ENCODE measurements at places on chromosomes 1 and 21.

GRCh38 chr1:202967684-202968281 lies 726 bp upstream of the CYB5R1 start:
- no peak for DNase-seq

- DNase-seq: no peak
These were observed 11.9 kb downstream of the TRIM11 start for GRCh38 chr1:228394571-228395394.

DNA sequence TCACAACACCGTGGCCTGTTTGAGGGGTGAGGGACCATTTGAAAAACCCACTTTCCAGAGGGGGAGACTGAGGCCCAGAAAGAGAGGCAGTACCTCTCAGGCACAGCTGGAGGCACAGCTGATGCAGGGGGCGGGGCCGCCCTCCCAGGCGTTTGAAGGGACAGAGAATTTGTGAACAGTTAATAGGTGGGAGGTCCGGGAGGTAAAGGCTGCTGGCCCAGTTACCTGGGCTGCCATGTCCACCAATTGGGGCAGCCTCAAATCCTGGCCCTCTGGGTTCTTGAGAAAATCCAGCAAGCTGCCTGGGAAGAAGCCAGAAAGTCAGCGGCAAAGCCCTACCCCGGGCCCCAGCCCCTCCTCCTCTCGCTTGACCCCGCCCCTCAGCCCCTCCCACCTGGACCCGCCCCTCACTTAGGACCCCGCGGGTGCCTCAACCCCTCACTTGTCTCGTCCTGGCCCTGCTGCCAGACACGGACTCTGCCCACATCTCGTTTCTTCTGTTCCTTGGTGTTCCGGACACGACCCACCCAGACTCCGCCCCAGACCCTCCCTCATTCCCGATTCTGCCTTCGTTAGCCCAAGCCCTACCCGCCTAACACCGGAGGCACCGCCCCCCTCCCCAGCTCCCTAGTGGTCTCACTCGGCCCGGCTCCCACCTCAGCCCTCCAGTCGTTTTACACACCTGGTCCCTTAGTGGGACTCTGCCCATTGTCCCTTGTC lies 10.8 kb upstream of the AHDC1 start:
- DNase-seq: no peak

GRCh38 chr1:92989253-92989652 lies 28.0 kb upstream of the DIPK1A start:
- DNase-seq: no peak

DNA sequence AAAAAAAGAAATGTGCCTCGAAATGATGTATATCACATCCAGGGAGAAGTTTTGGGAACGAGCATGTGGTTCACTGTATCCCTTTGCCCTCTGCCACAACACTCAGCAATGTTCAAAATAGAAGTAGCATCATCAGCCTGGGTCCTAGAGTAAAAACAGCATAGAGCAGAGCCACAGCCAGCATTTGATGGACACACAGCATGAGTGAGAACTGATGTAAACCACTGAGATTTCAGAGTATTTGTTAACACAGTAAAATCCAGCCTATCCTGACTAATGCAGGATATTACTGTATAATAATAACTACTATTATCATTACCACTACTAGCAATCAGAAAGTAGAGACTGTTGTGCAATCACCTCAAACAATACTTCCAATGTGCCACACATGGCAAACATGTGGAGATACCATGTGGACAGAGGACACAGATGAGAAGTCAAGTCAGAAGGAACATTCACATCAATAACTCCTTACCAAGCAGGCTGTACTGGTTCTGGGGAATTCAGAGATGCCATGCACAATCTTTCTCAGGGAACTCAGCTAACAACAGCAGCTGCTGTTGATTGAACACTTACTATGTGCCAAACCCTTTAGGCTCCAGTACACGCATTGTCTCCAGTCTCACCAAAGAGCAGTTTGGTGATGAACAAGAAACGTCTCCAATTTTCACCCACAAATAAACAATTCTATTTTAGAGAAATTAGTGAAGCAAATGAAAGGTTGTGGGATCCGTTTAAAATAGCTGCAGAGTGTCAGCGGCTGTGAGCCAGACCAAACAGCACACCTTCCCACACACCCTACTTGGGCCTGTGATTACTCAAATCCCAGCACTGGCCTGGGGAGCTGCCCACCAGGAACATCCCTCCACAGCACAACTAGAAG lies 16.6 kb upstream of the GFI1 start:
- DNase-seq: no peak

DNA sequence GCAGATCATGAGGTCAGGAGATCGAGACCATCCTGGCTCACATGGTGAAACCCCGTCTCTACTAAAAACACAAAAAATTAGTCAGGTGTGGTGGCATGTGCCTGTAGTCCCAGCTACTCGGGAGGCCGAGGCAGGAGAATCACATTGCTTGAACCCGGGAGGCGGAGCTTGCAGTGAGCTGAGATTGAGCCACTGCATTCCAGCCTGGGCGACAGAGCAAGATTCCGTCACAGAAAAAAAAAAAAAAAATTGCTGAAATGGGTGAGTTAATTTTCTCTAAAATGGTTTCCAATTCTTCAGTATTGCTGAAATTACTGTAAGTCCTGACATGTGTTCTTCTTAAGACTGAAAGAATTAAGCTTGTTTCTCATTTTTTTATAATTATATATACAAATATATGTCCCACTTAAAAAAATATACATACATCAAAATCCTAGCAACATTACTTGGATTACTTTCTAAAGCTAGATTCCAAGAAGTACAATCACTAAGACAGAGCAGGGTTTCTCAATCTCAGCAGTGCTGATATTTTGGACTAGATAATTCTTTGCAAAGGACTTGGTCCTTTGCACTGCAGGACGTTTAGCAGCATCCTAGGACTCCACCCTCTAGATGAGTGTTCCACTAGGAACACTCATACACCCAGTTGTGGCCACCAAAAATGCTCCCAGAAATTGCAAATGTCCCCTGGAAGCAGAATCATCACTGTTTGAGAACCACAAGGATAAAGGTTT lies 24.8 kb downstream of the ZNHIT6 start:
- no peak for DNase-seq

DNA sequence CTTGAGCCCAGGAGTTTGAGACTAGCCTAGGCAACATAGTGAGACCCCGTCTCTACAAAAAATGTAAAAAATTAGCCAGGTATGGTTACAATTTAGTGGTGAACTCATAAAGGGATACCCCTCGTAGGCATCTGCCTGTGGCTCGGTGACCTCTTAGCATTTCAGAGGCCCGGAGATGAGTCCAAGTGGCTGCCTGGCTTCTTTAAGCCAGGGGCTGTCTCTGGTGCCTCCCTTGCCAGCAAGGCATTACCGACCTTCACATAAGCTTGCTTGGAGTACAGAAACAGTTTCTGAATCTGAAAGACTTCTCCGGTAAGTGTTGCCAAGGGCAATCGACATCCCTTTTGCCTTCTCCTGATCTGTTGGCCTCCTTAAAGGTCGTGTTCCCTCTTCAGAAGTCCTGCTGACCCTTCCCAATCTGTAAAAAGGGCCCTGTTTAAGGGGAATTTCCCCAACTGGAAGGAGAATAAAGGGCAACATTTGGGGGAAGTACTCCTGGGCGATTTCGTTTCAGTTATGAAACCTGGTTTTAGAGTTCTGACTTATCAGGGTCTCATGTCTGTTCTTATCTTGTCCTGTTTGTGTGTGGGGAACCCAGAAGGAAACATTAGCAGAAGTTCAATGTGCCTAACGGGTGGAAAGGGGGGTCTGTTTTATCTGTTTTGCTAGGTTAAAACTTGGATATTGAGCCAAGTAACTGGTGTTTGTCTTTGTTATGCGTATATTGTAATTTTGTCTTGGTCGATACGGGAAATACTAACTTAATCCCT lies 32.9 kb downstream of the KIFAP3 start:
- no peak for DNase-seq

GRCh38 chr21:27171707-27172106 lies 204.8 kb upstream of the ADAMTS5 start:
- DNase-seq: no peak

DNA sequence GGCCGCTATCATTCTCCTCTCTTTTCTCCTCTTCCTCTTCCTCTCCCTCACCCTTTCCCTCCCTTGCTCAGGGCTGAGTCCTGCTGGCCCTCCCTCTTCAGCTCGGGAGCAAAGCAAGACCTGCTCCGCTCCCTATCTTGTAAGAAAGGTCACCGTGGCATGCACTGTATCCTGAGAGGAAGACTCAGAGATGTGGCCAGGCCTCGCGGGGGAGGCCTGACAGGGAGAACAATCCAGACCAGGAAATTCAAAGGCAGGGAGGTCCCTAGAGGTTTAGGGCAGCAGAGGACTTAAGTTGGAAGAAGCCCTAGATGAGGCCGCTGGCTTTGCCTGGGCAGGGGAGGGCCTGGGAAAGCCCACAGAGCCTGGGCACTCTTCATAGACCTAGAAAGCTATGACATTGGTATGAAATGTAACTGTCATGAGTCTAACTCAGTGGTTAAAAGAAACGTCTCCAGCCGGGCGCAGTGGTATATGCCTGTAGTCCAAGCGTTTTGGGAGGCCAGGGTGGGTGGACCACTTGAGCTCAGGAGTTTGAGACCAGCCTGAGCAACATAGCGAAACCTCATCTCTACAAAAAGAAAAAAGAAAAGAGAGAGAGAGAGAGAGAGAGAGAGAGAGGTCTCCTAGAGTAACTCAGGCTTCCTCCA lies 14.6 kb upstream of the PTAFR start:
- no peak for DNase-seq

DNA sequence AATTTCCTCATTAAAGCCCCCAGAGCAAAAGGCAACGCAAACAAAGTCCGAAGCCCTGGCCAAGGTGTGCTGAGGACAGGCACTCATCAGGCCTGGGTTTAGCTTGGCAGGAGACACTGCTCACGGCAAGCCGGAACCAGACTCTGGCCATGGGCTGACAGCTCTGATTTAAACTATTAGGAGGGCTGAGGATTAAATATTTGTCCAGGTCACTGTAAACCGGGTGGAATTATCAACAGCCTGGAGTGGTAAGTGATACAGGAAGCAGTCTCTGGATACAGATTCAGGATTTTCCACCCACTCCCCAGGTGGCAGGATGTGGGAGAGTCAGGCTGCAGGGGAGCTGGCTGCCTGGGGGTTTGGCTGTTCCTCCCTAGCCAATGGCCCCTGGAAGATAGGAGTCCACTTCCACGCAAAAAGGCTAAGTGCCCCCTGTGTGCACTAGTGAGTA lies 42.4 kb downstream of the SLC66A1 start:
- no peak for DNase-seq

- no peak for DNase-seq
These were observed 51.0 kb downstream of the NME7 start for GRCh38 chr1:169316556-169316955.

- no peak for DNase-seq
These were observed 118.5 kb upstream of the NGF start for GRCh38 chr1:115456441-115456961.

- no peak for DNase-seq
These were observed 177.7 kb downstream of the VAV3 start for GRCh38 chr1:107787299-107787698.

- DNase-seq: no peak
These were observed 91.6 kb downstream of the RGL1 start for GRCh38 chr1:183896466-183897048.

DNA sequence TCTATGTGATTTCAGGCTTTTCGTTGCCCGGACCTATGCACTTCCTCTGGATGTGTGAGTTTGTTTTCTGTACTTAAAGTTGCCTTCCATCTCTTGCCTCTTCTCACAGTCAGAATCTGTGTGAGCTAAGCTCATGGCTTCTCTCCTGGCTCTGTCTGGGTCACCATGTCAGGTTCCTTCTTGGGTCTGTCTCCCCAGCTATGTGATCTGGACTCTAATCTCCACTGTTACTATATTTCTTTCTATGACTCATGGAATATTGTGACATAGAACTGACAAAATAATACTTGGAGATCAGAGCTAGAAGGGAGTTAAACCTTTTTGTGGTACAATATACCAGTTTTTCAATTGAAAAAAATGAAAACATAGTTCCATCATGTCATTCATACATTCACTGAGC lies 172.7 kb upstream of the FGGY start:
- no peak for DNase-seq

DNA sequence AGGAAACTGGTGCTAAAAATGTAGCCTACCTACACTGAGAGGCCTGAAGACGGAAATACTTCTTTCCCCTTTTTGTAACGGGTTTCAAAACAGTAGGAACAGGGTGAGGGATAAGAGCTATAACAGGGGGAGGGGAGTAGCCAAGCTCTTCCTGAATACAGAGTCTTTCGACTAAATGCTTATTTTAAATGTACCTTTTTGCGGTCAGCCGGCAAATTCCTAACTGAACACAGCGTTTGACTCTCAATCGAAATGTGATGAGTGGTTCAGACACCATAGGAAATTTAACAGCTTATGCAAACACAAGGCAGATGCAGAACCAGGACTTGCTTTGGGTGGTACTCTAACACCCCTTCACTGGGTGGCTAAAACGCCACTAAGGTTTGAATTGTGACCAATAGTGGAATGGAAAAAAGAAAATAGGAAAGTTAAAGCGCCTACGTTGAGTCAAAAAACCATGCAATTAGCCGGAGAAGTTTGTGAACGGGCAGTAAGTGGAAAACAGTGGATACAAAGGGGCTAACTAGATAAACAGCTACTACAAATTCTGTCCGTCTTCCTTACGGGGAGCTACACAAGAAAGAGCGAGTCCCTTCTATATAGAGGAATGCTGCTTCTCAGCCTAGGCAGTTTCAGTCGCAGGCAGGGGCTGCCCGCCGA lies 1.7 kb downstream of the EGLN1 start:
- DNase-seq: no peak

DNA sequence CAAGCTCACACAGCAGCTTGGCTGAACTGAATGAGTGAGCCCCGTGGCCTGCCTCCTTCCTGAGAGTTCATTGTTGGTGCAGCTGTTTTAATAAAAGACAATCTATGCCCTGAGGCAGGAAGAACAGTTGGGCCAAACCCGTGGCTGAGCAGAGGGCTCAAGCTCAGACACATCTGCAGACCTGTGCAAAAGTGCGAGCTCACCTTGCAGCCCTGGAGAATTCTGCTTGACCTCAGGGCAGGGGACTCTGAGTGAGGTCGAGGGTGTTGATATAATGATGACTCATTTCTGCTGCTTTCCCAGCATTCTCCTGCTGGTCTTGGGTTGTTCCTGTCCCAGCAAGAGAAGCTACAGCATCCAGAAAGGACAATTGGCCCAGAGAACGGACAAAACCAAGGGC lies 61.0 kb downstream of the ATP5PO start:
- no peak for DNase-seq

DNA sequence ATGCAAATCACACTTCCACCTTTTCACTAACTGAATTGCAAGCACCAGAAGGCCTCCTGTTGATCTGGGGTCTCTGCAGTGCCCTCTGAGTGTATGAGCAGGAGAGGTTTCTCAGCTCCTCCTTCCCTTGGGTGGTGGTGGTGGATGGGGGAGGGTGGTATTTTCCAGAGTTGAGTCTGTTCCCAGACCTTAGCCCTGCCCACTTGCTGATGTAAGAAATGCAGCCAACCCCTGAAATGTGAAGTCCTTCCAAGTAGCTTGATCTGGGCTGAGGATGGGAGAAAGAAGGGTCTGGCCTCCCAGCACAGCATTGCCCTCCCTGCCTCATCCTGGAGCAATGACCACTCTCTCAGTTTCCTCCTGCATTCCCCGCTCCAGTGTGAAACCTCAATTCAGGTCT lies 6.3 kb upstream of the FOXD2 start:
- DNase-seq: no peak

DNA sequence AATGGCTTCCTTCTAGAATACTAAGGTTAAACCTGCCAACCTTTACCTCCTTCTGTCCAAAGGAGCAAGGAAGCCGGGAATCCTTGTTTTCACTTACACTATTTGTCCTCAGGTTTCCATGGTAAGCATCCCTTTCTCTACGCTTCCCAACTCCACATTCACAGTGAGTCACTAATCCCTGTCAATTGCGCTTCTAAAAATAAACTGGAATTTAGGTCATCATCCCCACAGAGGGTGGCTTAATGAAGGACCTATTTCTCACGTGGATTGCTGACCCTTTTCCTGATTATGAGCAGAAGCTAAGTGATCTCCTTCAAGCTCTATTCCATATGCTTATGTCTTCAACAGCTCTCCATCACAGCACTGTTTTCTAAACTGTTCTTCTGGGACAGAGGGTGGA lies 39.9 kb upstream of the ABCA4 start:
- no peak for DNase-seq

Measured in T-helper 9 cell (primary cell).